Lower leg skin (tissue), 4 donors: ENCODE measurements at places on chromosomes 5 and 9.
A peak's percentile ranks its signal among the peaks of the same experiment; 100 is the strongest.

DNA sequence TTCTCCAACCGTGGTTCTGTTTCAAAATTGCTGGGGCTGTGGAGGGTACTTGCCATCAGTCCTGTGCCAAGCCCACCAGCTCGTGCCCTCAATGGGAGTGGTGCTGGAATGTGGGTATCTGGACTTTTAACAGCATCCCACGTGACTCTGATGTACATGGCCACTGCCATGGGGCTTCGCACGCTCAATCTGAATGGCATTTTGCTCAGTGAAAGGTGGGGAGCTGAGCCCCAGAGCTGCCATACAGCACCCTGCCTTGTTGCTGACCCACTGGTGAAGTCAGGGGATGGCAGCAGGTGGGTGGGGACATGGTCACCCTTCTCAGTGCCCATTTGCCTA lies 16.6 kb upstream of the SYNPO start:
- DNase-seq: no peak

DNA sequence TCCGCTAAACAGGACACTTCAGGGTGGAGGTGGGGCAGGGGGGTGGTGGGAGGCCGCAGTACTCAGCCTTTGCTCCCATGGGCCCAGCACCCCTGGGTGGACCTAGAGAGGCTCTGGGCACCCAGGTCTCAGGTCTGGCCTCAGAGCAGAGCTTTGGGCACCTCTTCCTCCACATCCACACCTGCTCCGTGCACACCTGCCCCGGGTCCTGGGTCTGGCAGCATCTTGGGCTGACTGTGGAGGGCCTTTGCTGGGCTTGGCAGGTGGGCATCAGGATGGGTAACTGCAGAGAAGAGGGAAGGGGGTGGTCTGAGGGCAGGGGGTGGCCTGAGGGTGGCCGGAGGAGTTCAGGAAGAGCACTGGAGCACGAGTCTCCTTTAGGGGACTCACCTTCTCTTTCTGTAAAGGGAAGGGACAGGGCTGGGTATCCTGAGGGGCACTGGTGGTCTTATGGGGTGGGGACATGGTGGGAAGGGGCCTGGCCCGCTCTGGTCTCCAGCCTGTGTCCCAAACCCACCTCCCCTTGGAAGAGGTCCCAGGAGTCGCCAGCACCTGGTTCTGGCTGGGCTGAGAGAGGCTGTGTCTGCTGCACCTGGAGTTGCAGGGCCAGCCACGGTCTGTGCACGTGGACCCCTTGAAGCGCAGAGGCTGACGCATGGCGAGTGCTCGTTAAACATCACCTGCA lies 106.7 kb upstream of the IER5L start:
- DNase-seq: peak; percentile 76

GRCh38 chr5:119750887-119751733 lies 121.8 kb downstream of the FAM170A start:
- no peak for DNase-seq

DNA sequence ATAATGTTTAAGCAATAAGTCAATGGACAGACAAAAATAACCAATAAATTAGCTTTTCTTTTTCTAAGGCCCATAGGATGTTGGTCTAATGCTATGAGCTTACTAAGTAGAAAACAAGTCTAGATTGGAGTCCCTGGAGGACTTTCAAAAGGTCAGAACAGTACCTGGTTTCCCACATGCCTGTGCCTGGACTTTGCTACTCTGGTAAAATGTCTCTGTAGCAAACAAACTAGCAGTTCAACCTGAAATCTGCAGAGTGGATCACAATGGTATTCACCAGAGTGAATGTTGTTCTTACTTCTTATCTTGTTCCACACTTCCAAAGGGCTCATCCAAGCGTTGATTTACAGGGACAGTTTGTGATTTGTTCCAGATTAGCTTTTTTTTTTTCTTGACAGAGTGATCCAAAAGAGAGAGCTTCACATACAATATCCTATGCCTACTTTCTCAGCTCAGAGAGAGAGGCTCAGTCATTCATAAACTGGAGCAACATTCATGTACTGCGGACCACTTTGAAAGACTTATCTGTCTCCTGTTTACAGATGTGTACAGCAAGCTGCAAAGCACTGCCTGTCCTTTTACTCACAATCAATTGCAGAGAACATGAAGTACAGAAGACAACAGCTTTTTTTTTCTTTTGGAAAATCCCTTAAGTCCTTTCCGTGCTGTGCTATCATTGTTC lies 466.1 kb downstream of the SPATA31D1 start:
- DNase-seq: no peak

DNA sequence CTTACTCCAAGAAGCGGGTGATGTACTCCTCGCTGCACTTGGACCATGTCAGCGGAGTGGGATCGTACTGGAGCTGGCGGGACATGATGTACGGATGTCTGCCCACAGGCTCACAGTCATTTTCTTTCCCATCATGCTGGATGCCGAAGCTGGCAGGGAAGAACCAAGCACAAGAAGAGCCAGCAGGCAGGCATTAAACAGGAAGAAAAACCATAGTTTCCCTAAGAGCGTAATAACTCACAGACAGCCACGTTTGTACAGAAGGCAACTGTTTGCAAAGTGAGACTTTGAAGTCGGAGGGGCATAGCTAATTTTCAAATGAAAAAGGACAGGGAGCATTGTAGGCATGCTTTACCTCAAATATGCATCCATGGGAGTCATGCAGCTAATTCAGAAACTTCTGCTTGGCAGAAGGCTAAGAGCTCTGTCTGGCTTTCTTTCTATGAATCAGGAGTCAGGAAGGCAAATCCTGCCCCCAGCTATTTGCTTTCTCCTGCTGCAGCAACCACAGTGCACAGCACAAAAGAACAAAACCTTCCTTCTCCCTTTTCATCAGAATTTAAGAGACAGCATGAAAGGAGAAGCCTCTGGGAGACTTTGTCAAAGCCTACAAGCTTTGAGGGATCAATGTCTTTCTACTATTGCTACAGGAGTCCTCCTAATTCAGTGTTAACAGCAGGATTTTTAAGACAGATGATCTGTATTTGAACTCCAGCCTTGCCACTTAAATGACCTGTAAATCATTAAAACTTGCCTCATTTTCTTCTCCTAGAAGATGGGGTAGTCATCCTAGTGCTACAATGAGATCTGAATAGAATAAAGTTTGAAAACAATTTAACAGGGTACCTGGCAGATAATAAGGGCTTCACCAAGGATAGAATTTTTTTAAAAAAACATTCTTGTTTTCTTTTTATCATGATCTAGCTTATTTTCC lies 209.1 kb downstream of the TARS1 start:
- no peak for DNase-seq

- DNase-seq: no peak
These were observed 179.1 kb upstream of the SLC24A2 start for GRCh38 chr9:19967888-19968459.

GRCh38 chr9:98765256-98765655 lies 31.1 kb downstream of the ANKS6 start:
- no peak for DNase-seq

DNA sequence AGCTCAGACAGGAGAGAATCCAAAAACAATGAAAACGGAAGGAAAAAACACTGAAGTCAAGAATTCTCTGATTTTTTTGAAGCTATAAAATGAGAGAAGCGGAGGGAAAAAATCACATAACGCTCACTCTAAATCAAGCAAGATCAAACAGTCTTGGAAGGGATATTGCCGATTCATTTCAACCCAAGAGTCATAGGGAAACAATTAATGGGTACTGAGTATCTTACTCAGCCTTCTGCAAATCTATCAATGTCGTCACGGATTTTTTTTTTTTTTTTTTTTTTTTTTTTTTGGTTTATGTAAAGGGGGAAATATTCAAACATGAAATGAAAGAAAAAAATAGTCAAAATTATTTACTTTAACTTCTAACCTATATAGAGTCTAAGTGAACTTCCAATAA lies 9.5 kb downstream of the MEF2C start:
- no peak for DNase-seq

GRCh38 chr5:133702791-133703770 lies 90.7 kb upstream of the FSTL4 start:
- peak; percentile 61 for DNase-seq

GRCh38 chr5:6378766-6379103 lies 388 bp upstream of the MED10 start:
- DNase-seq: no peak

GRCh38 chr5:119346394-119346793 lies 9.4 kb upstream of the TNFAIP8 start:
- no peak for DNase-seq

DNA sequence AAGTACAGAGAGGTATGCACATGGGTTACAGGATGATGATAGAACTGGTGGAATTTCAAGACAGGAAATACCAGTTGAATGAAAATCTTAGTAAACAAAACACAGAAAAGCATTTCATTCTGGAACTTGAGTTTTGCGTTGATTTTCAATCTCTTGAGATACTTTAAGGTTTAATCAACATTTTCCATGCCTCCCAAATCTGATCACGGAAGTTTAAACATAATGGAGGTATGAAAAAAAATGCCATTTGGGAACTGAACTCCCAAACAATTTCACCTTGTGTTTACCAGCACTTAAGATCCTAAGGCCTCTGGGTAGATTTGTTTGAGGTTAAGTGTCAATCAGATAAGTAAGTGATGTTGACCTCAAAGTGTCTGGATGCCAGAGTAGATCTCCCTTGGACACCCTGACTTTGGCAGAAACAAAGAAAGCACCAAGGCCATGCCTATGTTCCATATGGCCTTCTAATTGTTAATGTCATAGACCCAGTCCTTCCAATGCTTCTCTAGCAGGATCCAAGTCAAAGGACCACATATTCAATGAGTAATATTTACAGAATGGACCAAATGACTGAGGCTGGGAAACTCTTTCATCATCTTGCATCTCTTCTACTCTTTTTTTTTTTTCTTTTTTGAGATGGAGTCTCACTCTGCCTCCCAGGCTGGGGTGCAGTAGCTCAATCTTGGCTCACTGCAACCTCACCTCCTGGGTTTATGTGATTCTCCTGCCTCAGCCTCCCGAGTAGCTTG lies 216.9 kb downstream of the ARRDC3 start:
- DNase-seq: no peak

DNA sequence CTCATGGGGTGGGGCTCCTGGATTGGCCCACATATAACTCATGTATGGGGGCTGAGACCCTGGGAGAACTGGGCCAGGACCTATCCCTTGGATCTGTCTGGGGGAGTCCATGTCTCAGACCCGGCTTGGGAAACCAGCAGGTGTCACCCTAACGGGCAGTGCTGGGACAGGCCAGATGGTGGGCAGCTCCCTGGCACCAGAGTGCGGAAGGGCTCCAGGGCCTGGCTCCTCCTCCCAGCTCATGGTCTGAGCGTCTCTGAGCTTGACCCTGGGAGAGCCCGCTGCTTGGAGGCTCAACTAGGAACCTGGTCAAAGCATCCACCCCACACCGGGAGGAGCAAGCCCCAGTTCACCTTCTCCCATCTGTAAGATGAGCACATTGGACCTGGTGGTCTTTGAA lies 15.5 kb upstream of the NCS1 start:
- no peak for DNase-seq

- no peak for DNase-seq
These were observed 1225.7 kb upstream of the WWC1 start for GRCh38 chr5:167065794-167066193.

GRCh38 chr5:72412283-72413055 lies 92.3 kb downstream of the PTCD2 start:
- no peak for DNase-seq

DNA sequence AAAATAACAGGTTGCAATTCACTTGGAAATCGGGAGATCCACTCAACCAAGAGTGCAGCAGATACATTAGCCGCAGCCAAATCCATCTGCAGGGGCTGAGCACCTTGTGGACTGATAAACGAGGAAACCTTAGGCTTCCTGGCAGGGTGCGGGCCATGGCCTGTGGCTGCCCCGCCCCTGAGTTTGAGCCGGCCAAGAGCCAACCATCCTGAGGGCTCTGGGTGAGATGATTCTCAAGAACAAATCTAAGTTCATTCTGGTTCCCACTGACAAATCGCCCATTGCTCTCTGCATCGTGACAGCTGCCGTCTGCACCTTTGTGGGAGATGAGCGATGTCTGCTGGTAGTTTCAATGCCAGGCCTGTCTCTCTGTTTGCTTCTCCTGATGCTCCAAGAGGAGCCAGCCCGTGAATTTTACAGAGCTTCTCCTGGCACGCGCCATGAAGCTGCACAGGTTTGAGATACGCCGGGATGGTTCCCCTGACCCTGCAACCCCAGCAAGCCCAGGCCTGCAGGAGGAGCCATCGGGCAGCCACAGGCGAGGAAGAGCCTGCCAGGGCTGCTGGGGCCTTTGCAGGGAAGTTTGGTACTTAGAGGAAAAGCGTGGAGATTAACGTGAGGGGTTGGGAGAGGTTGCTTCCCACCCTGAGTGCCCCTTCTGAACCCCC lies 154.0 kb downstream of the OLFM1 start:
- DNase-seq: no peak

DNA sequence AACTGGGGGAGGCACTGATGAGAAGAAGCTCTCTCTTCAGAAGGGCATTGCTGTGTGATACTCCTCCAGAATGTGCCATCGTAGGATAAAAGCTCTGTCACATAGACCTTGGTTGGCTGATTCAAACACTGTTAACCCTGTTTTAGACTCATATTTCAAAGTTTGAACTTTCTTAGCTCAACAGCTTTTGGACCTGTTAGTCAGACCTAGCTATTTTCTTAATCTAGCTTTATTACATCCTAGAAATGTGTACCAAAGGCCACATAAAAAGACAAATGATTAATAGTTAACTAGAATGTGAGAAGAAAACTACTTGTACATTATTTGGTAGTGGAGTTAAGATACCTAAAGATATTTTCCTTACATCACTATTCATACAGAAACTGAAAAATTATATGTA lies 4.3 kb downstream of the RHOBTB3 start:
- no peak for DNase-seq

DNA sequence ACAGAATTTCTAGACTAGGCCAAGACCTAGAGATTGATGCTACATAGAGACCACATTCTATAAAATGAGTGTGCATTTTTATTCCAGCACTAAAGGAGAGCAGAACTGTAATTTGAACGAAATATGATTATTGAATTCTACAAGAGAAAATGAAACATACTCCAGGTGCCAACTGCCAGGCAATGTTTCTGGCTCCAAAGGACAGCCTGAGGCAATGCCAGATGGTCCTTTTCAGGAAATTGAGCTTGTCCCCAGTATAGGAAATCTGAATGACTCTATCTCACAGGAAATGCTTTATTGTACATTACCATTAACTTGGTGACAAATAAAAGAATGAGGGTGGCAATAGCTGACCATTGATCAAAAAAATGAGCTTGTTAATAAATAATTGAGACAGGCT lies 28.8 kb upstream of the RASGRF2 start:
- DNase-seq: no peak

DNA sequence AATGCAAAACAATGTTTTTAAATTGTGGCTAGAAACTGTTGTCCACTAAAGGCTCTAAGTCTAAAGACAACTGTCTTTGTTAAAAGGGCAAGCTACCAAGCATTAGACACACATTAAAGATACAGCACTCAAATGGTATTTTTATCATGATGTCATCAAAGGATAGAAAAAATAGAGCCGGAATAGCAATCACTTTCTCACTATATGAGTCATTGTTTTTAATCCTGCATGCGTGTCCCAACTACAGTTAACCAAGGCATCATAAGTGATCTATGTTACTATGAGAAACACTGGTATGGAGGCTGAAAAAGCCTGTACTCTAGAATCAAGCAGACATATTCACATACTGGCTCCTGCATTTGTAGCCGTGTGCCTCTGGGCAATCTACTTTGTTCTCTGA lies 1.9 kb upstream of the PJA2 start:
- no peak for DNase-seq

DNA sequence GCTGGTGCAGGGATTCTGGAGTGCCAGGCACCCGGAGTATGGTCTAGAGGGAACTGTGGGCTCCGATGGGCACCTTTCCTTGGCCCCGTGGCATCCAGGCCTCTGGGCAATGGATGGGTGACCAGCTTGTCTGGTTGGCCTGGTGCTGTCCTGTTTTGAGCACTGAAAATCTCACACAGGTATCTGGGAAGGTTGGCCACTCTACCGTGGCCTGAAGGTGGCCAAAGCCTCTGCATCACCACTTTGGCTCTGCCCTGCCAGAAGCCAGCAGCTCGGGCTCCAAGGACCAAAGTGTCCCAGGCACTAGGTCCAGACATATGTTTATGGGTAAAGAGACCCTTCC lies 28.8 kb downstream of the SLC6A7 start:
- DNase-seq: no peak
